ENCODE measurements at places on chromosomes 7 and 10.

DNA sequence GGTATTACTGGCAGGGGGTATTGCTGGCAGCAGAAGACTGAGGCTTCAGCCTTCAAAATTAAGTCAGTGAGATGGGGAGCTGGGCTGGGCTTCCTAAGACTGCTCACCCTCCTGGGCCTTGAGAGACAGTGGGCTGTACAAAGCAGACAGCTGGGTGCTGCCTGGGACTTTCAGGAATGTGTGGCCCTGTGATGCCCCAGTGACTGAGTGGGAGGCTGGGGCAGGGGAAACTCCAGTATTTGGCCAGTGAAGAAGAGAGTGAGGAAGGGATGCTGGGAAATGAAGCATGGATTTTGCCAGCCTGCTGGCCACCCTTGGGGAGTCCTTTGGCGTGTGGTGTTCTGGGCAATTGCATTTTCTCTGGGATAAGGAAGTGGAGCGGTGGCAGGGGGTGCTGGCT is 442 bp downstream of the ANKRD2 start:
- no peak for DNase-seq

GRCh38 chr10:80260295-80261243 is 28.9 kb downstream of the MAT1A start:
- peak; percentile 23 for DNase-seq

- DNase-seq, result peak; percentile 78
These were observed at the start of gene MTURN for GRCh38 chr7:30134611-30135300. MTURN (plus strand) TSS chr7:30134986; CDS start chr7:30135137, 151 bp downstream.

- DNase-seq, result no peak
These were observed 82.1 kb downstream of the CAMK1D start for GRCh38 chr10:12431151-12432101.

GRCh38 chr7:129702316-129702715 is 90.8 kb downstream of the NRF1 start:
- no peak for DNase-seq

All from activated T-cell treated with anti-CD3 and anti-CD28 coated beads for 4 hours (primary cell).